Thymus (tissue), 14 donors: ENCODE measurements at places on chromosomes 5 and 9.

- no peak for DNase-seq
Observed at GRCh38 chr9:37542895-37543294, 33.3 kb downstream of the FBXO10 start.

GRCh38 chr9:136059851-136060670 is 35.0 kb downstream of the NACC2 start:
- DNase-seq: no peak

- no peak for DNase-seq
Observed at GRCh38 chr5:158492136-158492535, 607.6 kb downstream of the EBF1 start.

DNA sequence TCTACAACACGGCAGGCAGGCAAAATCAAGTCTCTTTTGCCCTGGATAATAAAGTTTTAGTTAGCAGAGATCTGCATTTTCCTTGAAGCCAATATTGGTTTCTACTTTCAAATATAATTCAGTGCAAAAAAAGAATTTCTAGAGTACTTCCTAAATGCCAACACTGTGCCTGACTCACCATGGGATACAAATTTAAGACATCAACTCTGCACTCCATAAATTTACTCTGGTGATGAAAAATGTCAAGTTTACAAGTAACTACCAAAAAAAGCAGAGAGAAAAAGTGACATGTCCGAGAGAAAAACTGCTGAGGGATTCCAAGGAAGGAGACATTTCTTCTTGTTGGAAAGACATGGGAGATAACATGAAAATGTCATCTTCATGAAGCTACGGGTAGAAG is 119.7 kb downstream of the RAPGEF6 start:
- DNase-seq: no peak

- no peak for DNase-seq
Observed at GRCh38 chr5:132227485-132228240, at the start of gene P4HA2. Gene P4HA2 (minus strand): TSS chr5:132227853. CDS start chr5:132218626, 9,227 bp downstream.

- no peak for DNase-seq
Observed at GRCh38 chr9:18067548-18068120, 406.3 kb upstream of the ADAMTSL1 start.
